Central memory CD8-positive, alpha-beta T cell (primary cell): ENCODE measurements at places on chromosomes 7 and 10.

GRCh38 chr10:12319076-12319475 is 30.3 kb upstream of the CAMK1D start:
- DNase-seq = no peak

- no peak for DNase-seq
Observed at GRCh38 chr10:68342909-68343516, 10.3 kb upstream of the PBLD start.

DNA sequence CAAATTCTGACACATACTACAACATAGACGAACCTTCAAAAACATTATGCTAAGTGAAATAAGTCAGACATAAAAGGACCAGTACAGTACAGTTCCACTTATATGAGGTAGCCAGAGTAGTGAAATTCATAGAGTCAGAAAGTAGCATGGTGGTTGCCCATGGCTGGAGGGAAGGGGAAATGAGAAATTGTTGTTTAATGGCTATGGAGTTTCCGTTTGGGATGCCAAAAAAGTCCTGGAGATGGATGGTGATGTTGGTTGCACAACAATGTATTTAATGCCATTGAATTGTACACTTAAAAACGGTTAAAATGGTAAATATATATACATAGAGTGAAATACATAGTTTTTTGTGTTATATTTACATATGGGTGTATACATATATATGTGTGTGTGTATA is 2.1 kb upstream of the SLC37A3 start:
- no peak for DNase-seq

DNA sequence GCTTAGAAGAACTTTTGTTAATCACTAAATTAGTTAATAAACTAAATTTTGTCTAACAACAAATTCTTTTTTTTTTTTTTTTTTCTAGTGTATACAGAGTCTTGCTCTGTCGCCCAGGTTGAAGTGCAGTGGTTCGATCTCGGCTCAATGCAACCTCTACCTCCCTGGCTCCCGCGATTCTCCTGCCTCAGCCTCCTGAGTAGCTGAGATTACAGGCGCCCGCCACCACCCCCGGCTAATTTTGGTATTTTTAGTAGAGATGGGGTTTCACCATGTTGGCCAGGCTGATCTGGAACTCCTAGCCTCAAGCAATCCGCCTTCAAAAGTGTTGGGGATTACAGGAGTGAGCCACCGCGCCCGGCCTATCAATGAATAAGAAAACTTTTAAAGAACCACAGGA is 1.1 kb upstream of the IQUB start:
- no peak for DNase-seq

DNA sequence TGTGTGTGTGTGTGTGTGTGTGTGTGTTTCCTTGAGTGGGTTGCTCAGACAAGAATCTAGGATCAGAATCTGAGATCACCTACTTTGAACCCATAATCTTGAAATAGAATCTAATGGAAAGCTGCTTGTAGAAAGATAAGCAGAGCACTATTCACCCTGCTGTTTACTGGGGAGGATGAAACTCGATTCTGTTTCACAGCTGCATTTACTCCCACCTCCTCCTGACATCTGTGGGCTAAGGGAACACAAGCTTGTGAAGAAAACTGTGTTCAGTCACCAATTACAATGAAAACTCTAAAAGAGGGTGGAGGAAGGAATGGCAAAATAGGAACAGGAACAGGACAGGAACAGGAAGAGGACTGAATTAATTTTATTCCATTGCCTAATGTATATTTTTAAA is 269.5 kb downstream of the TSPAN12 start:
- DNase-seq = no peak

GRCh38 chr7:7479275-7479805 is 56.3 kb downstream of the COL28A1 start:
- no peak for DNase-seq

- DNase-seq = no peak
Observed at GRCh38 chr10:122245897-122246296, 25.2 kb upstream of the BTBD16 start.

- DNase-seq = no peak
Observed at GRCh38 chr7:70571403-70571934, 560.5 kb upstream of the GALNT17 start.

DNA sequence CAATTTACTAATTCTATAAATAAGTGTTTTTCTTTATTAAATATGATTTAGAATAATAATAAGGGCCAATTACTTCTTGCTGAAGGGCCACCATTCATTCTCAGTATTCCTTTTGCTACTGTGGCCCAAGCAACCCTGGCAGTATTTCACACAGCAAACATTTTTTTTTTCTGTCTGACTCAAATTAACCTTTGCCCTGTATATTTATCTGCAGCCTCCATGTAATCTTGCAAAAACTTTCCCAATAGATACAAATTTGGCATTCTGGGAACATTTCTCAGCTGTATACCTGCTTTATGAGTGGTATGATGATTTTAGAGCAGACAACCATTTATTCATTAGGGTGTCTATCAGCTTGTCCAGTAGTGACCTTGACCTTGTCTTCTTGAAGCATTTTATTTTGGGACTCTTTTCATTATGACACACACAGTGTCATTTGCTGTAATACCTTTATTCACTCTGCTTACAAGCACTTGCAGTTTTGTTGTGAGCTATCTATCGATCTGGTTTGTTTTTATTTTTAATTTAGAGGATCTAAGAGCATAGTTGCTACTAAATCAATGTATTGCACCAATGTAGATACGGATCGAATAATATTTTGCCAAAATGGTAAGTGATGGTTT is 159.7 kb upstream of the PLXDC2 start:
- no peak for DNase-seq

DNA sequence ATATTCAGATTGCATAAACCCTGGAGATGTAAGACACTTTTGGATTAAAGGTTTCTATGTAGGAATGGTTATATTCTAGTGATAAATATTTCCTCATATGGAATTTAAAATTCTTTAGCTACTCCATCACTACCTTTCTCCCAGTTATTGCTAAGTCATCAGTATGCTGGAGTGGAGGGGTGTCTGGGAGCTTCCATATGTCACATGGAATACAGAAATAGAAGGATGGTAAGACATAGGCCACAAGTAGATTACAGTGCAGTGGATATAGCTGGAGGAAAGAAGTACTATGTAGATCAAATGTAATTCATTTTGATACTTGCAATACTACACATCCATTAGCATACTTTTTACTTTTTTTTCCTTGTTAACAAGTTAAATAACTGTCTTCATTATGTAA is 428.4 kb downstream of the ARL4A start:
- no peak for DNase-seq

DNA sequence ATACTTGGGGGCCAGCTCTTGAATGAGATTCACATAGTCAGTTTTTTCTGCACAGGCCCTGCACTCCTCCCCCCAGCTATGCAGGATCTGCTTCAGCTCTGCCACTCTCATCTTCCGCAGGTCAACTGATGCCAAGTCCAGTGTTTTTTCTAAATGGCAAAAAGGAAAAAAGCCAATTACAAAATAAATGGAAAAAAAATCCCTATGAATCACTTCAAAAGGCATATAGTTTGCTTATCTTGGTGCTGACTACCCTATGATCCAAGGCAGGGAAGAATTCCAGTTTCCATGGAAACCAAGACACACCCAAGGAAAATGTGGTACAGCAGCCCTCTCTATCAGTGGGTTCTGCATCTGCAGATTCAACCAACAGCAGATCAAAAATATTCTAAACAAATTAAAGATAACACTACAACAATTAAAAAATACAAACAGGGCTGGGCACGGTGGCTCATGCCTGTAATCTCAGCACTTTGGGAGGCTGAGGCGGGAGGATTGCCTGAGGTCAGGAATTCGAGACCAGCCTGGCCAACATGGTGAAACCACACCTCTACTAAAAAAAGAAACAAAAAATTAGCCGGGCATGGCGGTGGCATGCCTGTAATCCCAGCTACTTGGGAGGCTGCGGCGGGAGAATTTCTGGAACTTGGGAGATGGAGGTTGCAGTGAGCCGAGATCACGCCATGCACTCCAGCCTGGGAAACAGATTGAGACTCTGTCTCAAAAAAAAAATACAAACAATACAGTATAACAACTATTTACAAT is 17.6 kb downstream of the CDNF start:
- DNase-seq = no peak

GRCh38 chr10:132938472-132939339 is 3.7 kb downstream of the CFAP46 start:
- DNase-seq = no peak

DNA sequence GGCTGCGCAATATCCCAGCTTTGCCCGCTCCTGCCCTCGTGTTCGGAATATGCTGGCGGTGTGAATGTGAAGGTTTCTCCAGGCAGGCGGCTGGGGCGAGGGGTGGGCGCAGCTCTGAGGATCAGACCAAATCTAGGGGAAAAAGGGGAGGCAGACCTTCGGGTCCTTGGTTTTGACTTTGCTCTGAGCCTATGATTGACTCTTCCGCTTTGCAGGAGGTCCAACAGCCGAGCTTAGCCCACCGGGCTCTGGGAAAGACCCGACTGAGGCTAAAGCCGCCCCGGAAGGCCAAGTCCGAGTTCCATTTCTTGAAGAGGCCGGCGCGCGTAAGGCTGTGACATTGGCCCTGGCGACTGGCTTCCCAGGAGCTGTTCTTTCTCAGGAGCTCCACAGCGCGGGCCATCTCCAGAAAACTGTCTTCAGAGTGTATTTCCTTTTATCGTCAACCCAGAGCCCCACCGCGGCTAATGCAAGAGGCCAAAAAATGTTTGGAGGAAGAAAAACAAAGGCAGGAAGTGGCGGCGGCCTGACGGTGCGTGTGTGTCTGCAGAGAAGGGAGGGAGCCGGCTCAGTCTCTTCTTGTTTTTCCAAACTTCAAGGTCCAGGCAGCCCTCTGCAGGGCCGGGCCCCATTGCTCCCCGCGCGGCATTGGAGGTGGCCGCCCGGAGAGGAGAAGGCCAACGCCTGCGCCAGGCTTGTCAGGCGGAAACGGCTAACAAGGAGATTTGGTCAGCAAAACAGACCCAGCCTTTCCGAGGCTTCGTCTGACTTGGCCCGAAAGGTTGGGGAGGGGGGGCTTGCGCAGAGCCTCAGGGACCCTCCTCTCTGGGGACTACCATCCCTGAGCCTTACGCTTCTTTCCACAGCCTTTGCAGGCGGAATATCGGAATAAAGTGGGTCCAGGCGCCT is 3.6 kb upstream of the HOXA11 start:
- no peak for DNase-seq

- DNase-seq = peak; percentile 10
Observed at GRCh38 chr10:29736366-29737073, 101.7 kb upstream of the SVIL start.

DNA sequence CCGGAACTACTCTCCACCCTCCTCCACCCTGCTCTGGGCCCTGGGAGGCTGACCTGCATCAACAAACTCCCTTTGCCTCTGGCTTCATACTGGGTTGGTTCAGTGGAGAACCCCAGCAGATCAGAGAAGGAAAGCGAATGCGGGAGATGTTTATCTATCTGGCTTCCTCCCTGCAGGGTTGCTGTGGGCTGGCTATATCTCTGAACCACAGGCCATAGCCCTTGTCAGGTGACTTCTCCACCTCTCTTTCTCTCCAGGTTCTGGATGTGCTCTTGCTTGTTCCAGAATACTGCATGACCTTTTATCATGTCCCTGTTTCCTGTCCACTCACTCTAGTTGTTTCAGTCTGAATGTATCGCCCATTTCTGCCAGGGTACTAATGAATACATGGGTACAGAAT is 51.7 kb upstream of the IFRD1 start:
- DNase-seq = no peak

- no peak for DNase-seq
Observed at GRCh38 chr7:44709945-44710596, 38.6 kb upstream of the ZMIZ2 start.

DNA sequence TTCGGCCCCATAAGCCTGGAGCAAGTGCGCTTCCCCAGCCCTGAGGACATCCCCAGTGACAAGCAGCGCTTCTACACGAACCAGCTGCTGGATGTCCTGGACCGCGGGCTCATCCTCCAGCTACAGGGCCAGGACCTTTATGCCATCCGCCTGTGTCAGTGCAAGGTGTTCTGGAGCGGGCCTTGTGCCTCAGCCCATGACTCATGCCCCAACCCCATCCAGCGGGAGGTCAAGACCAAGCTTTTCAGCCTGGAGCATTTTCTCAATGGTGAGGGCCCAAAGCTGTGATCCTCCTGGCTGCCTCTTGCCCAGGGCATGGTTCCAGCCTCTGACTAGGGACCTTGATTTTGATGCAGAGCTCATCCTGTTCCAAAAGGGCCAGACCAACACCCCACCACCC is 10.1 kb downstream of the IRF5 start:
- no peak for DNase-seq

DNA sequence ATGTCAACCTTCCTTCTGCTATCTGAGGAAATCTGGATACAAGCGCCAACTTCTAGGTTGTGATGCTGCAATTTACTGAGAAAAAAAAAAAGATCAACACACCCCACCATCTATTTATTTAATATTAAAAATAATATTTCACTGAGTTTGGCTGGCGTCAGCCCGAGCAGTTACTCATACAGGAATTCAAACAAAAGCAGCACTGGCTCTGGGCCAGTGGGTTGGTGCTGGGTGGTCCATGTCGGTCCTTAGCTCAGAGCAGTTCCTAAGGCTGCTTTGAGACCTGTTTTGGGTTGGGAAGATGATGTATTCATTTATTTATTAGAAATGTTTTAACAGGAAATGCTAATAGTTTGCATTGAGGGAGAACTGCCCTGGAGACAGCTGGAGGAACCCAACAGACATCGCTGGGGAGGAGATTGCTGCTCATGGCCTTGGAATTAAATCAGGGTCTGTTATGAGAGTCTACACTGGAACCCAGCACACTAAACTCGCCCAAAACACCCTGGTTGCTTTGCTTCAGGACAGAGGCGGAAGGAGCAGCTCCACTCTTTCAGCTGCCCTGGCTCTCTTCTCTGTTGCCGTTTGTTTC is 36.3 kb upstream of the GOT1 start:
- DNase-seq = no peak

DNA sequence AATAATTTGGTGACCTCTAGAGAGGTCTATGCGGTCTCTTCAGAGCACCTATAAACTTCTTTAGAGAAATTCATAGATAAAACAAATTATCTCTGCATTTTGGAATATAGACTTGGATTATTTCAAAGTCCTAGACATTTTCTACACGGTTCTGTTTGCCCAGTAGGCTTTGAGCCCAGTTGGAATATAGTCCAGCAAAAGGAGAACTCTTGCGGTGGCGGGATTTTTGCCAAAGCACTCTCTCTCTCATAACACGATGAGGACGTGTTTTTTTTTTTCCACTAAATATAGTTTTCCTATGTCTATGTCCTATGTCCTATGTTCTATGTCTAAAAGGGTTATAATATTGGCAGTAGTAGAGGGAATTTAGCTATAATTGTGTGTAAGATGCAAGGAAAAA is 164.9 kb upstream of the AGR3 start:
- no peak for DNase-seq

DNA sequence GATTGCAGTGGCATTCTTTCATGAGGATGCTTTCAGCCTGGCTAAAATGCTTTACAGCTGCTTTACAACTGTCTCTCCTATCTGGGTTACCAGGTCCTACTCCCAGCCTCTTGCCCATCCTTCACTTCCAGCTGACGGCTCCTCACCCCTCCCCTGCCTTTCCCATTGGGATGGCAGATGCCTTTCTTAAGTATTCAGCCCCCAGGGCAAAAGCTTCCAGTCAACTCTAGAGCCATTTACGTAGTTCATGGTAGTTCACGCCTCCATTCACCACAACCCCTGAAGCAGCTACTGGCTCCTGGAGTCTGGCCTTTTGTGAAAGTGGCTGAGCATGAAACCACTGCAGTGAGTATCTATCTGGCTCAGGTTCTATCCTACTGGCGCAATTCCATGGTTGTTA is 17.2 kb upstream of the BMPER start:
- DNase-seq = no peak
